Left ventricle myocardium superior (tissue), 1 donor: ENCODE measurements at places on chromosomes 12 and 14. TPM values are rescaled to one million over a fixed set of nuclear protein-coding genes. Genes with fewer than 3 reads are reported as not detected.

DNA sequence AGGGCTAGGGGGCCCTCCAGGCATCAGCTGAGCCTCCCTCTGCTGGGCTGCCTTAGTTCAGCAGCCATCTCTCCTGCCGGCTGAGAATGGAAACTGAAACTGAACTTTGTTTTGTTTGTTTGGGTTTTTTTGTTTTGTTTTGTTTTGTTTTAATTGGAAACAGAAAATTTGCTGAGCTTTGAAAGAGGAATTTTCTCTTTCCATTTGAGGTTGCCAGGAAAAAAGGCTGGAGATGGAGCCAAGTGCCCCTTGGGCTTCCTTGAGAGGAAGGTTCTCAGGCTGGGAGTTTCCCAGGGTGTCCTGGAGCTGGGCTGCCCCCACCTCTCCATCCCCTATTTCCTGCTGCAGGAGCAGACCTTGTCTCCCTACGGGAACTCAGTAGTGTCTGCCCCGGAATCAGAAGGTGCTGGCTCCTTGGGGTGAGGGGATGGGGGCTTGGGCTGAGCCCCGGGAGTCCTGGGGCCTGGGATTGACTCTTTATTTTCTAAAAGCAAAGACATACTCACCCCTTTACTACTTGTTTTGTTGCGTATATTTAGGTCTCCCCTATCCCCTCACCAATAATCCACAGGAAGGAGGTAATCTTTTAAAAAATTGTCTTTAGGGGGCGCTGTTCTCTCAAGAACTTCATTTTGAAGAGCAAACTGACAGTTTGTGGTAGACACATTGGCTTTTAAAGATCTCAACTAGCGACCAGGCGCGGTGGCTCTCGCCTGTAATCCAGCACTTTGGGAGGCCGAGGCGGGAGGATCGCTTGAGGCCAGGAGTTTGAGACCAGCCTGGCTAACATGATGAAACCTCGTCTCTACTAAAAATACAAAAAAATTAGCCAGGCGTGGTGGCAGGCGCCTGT is 21.3 kb upstream of the OASL start:
- no peak for DNase-seq

The AQP6 gene
- total RNA-seq, result not detected

GRCh38 chr14:93937519-93937918 is 10.4 kb downstream of the FAM181A start:
- no peak for DNase-seq

GRCh38 chr12:32151552-32151951 is 44.9 kb downstream of the BICD1 start:
- DNase-seq, result no peak

The KRT75 gene
- total RNA-seq, result not detected

- no peak for DNase-seq
These were observed 10.8 kb downstream of the PITPNM2 start for GRCh38 chr12:123139926-123140675.

The CLEC1B gene
- total RNA-seq, result not detected

- DNase-seq, result no peak
These were observed 3.6 kb upstream of the KRAS start for GRCh38 chr12:25254271-25254880.

- no peak for DNase-seq
These were observed 44.7 kb upstream of the CRACR2A start for GRCh38 chr12:3797531-3798048.

The PNN gene
- 29.0 TPM for total RNA-seq

DNA sequence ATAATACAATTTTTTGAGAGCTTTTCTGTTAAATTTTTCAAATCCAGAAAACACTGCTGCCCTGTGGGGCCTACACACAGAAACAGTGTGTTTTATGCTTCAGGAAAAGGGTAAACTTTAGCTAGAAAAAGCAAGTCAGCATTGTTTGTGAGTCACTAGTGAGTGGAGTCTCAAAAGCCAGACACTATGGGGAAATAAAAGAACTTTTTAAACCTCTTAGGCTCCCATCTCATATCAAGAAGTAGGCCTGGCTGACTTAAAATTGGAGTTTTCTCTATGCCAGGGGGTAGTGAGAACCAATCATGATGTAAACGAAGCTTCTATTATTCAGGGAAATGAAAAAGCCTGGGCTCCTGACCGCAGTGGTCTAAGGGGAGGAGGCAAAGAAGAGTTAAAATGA is 12.6 kb downstream of the GPR65 start:
- DNase-seq, result no peak

DNA sequence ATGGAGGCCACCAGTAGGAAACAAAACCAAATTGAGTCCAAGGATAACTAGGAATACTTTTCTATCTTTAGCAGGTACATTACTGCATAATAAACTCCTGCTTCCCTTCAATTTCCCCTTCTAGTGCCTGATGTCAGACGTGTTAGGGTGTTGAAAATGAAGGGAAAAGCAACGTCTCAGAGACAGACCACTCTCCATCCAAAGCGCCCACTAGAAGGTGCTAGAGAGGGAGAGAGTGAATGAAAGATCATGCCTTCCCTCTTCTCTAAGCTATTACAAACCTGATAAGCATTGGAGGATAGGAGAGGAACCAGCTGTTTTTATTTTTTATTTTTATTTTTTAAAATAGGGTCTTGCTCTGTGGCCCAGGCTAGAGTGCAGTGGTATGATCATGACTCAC is 64.1 kb downstream of the ZNF641 start:
- no peak for DNase-seq

GRCh38 chr14:70013271-70013873 is 134.2 kb downstream of the SMOC1 start:
- DNase-seq, result no peak

The GLS2 gene
- total RNA-seq, result 0.57 TPM

GRCh38 chr14:61284001-61284400 is 2.9 kb upstream of the TMEM30B start:
- no peak for DNase-seq

- no peak for DNase-seq
These were observed 37.9 kb downstream of the PTPN21 start for GRCh38 chr14:88516861-88517357.

GRCh38 chr12:4579305-4580102 is 17.5 kb downstream of the DYRK4 start:
- no peak for DNase-seq

- DNase-seq, result no peak
These were observed 66.8 kb upstream of the GPR68 start for GRCh38 chr14:91311284-91311662.

The PITPNM2 gene
- total RNA-seq, result 20.8 TPM

DNA sequence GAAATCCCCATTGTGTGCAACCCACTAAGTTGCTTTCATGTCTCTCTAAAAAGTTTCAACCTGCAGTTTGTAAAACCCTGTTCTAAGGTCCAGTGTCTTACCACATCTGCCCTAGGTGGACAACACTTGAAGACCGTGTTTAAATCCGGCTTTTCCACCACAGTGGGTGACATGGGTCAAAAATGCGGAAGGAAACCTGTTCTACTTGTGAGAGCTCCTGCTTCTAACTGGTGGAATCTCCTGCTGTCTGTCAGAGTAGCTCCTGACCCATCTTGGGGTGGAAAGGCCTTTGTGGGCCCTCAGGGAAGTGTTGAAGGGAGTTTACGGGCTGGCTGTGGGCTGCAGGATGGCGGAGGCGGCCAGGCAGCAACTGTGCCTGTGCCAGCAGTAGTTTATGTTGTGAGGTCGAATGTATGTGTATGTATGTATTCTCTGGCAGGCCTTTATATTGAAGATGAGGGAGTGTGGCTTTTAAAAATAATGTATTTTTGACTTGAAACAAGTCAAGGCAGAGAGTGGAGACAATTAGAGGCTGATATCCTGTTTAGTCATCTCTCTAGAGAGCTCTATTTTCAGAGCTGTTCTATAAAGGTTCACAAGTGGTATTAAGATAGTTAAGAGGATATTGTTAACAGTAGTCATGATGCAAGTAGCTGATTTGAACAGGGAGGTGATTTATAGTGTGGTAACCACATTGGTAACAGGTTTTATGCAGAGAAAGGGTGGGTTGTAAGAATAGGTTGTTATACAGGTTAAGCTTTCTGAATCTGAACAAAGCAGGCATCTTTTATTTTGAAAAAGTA is 67.0 kb downstream of the PRKCH start:
- DNase-seq, result no peak

The SERPINA5 gene
- 4.0 TPM for total RNA-seq

- DNase-seq, result no peak
These were observed 71.0 kb downstream of the DAD1 start for GRCh38 chr14:22518073-22518472.

GRCh38 chr12:188910-189621 is 24.9 kb downstream of the SLC6A12 start:
- DNase-seq, result peak; percentile 80

GRCh38 chr12:105554223-105554678 is 223.8 kb downstream of the C12orf75 start:
- no peak for DNase-seq

GRCh38 chr14:87131879-87132278 is 861.1 kb downstream of the GALC start:
- no peak for DNase-seq

- DNase-seq, result no peak
These were observed 540 bp upstream of the CLEC2D start for GRCh38 chr12:9669019-9669326.

- DNase-seq, result no peak
These were observed 42.2 kb downstream of the EGLN3 start for GRCh38 chr14:33908540-33909223.
